DND-41 (cell line): ENCODE measurements at places on chromosomes 1 and 21.

DNA sequence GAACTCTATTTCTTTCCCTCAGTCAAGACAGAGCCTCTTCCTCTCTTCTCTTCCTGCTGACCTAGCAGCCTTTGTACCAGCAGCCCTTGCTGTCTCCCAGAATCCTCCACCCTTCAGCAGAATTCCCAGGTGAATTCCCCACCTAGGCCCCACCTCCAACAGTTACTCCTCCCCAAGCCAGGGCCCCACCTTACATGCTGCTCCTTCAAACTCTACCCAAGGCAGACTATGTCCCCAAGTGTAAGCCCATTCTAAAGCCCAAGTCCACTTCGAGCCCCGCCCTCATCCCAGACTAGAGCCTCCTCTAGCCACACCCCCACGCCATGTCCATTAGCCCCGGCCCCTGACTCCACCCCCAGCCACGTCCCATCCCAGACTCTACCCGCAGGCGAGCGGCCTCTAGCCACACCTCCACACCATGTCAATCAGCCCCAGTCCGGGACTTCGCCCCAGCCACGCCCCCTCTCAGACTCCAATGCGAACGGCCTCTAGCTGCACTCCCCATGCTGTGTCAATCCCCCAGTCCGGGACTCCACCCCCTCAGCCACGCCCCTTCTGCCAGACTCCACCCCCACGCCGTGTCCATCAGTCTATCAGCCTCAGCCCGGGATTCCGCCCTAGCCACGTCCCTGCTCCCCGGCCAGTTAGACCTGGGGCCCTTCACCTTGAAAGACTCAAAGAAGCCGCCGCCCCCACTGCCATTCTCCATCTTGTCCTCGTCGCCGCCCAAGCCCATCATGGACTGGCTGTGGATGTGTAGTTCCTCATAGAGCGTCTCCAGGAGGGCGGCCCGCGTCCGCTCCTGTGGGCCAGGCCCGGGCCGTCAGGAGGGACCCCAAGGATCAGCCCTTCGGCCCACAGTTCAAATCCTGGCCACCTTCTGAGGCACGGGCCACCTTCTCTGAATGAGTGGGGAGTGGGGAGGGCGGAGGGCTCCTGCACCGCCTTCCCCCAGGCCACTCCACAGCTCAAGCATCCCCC, 61.3 kb downstream of the RAP1GAP start:
- peak; percentile 12 for DNase-seq

DNA sequence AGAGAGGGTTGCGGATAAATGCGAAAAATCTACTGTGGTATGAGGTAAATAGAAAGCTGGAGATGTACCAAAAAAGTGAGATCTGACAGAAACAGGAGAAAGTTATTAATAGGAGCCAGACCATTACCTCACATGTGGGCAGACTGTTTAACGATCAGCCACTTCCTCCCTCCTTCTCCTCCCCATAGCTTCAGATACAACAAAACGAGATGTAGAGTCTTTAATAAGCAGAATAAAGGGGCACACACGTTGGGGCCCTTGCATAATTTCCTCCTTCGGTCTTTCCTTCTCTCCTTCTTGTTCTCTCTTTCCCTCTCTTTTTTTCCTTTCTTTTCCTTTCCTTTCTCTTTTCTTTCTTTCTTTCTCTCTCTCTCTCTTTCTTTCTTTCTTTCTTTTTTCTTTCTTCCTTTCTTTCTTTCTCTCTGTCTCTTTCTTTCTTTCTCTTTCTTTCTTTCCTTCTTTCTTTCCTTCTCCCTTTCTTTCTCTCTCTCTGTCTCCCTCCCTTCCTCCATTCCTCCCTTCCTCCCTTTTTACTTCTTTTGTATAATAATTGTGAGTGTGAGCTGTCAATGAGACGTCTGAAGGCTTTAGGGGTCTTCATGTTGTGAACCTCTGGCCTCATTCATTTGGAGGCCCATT, 242.1 kb downstream of the GRIK1 start:
- DNase-seq, result no peak

DNA sequence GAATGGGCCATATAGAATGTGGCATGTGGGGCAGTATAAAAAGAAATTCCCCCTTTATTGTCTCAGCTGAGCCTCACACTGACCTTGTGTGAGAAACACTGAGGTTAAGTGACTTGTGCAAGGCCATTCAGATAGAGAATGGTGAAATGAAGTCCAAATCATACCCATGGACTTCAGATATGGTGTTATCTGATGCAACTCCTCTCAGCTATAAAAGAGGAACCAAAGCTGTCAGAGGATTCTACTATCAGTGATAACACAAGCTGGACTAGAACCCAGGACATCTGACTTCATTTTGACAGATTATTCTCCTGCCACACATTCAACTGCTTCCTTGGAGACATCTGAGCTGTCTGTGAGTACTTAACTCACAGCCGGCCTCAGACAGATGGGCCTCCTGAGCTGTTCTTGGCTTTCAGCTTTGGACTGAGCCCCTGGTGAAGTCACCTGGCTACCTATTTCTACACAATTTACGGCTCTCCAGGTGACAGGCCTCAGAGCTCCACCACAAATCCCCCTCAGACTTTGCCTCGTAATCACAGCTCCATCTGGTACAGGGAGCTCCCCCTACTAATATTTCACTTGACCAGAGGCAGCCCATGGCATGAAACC, 104.6 kb downstream of the PLXNA2 start:
- DNase-seq, result no peak

DNA sequence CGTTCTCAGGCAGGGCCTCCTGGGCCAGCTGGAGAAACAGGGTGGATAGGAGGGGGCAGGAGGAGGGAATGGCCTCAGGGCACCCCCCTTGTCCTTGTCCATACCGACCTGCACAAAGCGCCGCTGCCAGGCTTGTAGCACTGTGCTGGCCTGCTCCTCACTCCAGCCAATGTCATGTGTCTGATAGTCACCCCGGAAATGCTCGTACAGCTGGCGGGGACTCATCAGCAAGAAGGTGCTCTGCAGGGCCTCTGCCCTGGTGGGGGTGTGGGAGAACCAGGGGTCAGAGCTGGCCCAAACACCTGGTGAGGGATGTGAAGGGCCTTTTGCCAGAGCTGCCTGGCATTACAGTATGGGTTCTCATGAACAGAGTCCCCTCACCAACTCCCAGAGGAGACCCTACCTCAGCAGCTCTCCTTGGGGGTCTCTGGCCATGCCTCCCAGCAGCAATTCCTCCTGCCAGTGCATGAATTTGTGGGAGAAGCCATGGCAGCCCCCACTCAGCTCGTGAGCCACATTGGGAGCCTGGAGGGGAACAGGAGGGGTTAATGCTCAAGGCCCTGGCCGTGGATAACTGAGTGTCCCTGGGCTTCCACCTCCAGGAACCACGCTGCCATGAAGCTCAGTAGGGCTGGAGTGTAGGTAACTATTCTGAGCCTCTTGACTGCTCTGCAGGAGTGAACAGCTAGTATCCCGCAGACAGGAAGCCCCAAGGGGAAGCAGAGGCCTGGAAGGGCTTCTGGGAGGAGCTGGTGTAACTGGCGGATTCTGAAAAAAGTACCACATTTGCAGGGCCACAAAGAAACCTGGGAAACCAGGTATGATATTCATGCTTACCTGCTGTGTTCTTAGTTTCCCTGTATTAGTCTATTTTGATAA, 13.3 kb downstream of the PTCH2 start:
- no peak for DNase-seq

DNA sequence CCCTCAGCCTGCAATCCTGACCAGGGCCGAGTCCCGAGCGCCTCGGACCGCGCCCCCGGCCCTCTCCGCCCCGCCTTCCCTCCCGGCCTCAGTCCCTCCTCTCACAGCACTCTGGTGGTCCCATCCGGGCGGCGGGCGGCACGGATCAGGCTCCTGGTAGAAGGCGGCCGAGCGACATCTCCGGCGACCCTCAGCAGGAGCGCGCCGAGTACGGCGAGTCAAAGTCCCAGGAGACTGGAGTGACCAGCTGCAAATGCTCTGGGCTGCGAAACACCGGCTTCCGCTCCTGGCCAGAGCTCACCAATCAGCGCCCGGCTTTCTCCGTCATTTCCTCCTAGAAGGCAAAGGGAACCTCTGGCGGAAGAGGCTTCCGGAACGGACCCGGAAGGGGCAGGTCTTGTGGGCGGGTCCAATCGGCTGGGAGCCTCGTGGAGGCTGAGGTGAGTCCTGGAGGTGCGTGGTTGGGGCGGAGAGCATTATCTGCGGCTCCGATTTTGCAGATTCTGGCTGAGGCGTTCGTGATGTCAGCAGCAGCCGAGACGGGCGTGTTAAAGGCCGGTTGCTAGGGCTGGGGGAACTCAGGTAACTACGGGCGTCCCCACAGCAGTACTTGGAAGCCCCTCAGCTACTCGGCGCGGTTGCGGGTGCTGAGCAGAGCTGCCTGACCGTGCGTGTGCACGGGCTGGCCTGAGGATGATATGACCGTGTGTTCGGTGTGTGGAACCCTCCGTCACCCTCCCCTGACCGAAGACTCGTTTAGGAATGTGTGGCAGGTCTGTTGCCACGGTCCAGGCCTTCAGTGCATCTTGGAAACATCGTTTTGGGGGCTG, at the start of the genes GDAP2 and WDR3:
Gene GDAP2, minus strand, starts transcription at position 279 of the 830 bp plus-strand sequence. CDS start 9,264 bp downstream, outside the sequence.
Gene WDR3, plus strand, starts transcription at position 397 of the 830 bp plus-strand sequence. CDS start 3,581 bp downstream, outside the sequence.
- DNase-seq, result peak; percentile 94

DNA sequence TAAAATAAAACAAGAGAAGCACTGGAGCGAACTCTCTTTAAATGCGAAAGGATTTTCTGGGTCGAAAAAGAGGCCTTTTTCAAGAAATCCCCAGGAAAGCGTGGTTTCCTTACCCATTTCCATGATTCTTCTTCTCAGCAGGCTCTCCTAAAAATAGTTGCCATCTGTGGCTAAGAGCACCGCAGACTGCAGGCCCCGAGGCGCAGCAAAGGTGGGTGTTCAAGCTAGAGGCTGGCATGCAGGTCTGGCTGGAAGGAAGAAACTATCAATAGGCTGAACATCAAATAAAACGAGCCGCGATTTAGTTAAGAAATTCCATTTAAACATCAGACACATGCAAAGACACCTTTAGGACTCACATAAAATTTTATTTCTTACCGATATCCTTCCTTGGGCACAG, 135.1 kb downstream of the ADAMTS1 start:
- no peak for DNase-seq

- no peak for DNase-seq
Measured at GRCh38 chr1:225865514-225865913, 16.7 kb downstream of the TMEM63A start.

- DNase-seq, result no peak
Measured at GRCh38 chr1:12185036-12185917, 18.5 kb downstream of the TNFRSF1B start.

DNA sequence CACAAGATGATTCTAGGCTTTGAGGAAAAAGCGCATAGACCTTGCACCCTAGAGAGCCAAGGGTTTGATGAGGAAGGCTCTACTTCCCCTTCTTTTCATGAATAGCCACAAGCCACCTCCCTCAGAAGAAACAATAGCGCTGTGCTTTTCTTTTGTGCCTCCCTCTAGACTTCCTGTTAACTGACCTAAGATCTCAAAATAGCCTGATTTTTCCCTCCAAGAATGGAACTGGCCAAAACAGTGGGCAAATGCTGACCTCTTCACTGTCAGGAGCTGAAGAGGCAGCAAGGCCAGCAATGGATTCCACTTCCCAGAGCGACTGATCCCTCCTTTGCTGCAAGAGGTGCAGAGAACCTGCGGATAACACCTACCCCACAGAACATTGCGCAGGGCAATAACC, 362.8 kb downstream of the KCNH1 start:
- DNase-seq, result no peak

- DNase-seq, result no peak
Measured at GRCh38 chr1:42221952-42222606, 57.5 kb upstream of the GUCA2A start.

DNA sequence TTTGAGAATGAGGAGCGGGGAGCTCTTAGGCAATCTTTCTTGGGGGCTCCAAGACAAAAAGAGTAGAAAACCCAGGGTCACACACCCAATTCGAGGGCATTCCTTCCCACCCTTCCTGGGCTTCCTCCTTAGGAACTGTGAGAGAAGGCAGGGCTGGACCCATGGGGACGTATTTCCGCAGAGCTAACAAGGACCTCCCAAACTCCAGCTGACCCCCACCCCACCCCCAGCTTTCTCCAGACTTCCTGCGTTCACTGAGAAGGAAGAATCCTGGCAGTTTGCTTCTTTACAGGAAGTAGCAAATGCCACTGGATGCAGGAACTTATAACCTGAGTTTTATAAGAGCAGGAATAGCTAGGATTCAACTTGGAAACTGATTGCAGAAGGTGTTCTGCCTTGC, 2.7 kb upstream of the LHX9 start:
- no peak for DNase-seq

GRCh38 chr21:29613021-29613420, 314.3 kb downstream of the BACH1 start:
- DNase-seq, result no peak

DNA sequence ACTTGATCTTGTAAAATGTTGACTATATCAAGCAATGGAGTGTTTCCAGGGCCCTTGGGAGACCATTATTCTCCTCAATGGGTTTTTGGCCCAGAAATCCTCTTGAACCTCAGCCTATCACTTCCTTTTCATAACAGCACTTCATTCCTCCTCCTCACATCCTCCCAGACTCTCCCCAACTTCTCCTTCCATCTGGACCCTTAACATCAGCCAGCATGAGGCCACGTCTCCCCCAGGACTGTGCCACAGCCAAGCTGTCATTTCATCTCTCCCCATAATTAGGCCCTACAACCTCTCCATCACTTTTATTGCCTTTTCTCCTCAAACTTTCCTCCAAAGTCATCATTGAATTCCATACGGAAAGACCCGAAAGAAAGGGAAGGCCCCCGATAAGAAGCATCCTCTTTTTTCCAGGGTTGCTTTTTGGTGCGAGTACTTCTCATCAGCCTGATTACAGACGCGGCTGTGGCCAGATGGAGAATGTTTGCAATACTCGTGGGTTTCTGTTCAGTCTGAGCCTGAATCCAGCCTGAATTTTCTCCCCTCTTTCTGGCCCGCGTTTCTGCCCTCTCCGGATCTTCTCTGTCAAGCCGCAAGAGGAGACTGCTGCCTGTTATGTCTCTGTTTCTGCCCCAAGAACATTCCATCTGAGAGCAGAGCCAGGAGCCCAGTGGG, 52.7 kb upstream of the SLC25A33 start:
- no peak for DNase-seq

GRCh38 chr1:246591958-246592357, 25.7 kb downstream of the CNST start:
- no peak for DNase-seq

DNA sequence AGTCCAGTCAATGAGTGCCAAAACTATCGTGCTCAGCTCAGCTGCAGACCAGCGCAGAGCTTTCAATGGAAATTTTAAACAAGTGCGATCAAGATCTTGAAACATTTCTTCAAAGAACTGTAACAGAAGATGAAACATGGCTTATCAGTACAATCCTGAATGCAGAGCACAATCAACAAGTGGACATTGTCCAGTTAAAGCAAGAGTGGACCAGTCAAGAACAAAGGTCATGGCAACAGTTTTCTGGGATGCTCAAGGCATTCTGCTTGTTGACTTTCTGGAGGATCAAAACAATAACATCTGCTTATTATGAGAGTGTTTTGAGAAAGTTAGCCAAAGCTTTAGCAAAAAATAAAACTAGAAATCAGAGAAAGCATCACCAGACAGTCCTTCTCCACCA, 374.2 kb downstream of the SETD4 start:
- no peak for DNase-seq
